ENCODE measurements at places on chromosomes 3 and 15.

- DNase-seq: no peak
These were observed 27.6 kb downstream of the TBC1D23 start for GRCh38 chr3:100288288-100288894.

GRCh38 chr3:32296251-32297204, 58.0 kb downstream of the CMTM8 start:
- peak; percentile 16 for DNase-seq

GRCh38 chr15:82165948-82166376, 96.6 kb downstream of the EFL1 start:
- DNase-seq: no peak

GRCh38 chr3:114155370-114155821, 23.5 kb downstream of the DRD3 start:
- no peak for DNase-seq

GRCh38 chr3:57852896-57853295, 96.8 kb downstream of the SLMAP start:
- no peak for DNase-seq

DNA sequence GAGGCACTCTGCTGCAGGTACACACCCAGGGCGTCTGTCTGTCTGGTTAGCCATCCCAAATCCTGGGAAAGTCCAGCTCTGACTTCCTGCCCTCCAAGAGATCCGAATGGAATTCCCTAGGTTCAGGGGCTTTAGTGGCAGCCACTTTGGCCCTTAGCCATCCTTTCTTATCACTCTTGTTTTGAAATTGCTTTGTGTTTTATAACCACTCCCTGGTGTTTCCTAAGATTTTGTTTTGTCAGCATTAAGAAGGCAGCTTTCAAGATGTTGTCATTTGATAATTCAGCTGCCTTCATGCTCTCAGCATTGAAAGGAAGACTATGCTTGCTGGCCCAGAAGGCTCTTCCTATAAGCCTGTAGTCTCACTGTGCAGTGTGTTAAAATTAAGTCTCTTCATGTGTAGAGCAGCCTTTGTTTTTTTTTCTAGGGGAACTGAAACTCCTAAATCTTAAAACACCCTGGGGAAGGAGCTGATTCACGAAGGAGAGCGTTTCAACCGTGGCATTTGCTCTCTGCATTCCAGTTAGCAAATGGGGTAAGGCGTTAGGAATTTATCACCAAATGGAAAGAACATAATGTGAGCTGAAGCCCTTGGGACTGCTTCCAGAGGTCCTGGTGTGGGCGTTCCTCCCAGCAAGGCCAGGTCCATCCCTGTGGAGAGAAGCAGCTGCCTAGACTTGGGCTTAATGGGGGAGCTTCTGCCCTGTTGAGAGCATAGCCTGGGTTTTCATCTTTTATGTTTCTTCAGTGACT, 14.2 kb upstream of the CLEC3B start:
- no peak for DNase-seq

DNA sequence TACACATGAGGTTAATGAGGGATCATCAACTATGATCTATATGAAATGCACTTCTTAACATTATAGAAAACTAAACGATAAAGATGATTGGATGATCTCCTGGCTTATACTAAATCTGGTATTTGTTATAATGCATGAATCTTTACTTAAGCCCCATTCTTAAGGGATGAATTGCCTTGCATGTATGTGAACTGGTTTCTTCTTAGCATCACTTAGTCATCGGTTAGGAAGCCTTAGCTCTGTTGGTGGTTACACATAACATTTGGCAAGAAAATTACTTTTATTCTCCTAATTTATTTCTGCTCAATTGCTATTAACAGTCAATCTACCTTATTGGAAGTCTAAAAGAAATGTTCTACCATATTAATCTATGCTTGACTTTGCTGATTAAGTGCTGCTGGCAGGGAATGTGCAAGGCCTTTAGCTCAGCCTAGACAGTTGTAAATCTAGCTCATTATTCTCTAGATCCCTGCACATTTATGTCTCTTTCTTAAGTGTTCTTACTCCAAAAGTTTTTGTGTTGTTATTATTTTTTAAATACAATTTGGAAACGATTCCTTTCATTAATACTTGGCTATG, 356.0 kb downstream of the ZPLD1 start:
- no peak for DNase-seq

- DNase-seq: no peak
These were observed 1.3 kb downstream of the DMXL2 start for GRCh38 chr15:51621155-51621765.

DNA sequence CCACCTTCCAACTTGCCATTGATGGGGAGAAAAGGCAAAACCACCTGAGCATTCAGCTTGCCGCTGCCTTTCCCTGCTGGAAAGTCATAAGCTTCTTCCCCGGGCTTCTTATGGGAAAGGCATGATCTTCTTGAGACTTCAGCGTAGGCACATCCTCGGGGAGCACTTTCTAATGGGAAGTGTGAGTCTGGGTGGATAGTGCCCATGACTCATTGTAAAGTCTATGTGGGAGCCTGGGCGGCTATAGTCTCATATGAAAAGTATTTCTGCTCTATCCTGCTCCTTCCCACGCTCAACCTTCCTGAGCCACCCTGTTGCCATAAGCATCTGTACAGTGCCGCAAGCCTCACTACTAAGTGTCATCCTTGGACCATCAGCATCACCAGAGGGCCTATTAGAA, 309.9 kb upstream of the THBS1 start:
- DNase-seq: no peak

- DNase-seq: no peak
These were observed 101.6 kb downstream of the RPL22L1 start for GRCh38 chr3:170768334-170768801.

DNA sequence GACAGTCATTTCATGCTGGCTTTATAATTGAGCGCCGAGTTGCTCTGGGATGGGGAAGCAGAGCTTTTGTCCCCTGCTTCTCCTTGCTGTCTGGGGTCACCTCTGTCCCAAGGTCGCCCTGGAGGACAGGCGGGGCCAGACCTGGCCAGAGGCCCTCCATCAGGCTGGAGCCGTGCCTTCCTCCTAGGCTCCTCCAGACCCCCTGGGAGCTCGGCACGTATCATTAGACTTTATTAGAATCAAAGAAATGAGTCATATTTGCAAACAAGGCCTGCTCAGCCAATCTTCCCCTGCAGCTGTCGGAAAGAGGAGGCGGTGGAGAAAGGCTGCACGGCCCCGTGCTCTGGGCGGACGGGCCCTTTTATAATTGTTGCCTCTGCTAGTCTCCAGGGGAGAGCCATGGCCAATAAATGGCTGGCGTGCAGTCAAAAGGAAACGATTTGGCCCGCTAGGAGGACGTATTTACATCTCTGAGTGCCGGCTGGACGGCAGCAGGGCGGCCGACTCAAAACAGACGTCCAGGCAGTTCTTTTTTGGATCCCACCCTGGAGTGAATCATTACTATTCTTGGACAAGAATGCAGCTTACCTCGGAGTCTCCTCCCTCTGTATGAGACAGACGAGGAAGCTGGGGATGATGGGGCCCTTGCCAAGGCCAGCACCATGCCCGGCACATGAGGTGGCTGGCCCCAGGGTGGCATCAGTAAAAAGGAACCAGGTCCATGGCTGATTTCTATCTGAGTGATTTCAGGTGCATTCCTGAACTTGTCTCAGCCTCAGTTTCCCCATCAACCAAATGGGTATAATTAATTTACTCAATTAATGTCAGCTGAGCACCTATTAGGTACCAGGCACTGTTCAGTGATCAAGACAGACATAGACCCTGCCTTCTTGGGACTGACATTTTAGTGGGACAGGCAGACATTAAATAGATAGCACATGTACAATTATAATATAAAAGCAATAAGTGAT, 50.6 kb downstream of the SLC6A6 start:
- DNase-seq: no peak

DNA sequence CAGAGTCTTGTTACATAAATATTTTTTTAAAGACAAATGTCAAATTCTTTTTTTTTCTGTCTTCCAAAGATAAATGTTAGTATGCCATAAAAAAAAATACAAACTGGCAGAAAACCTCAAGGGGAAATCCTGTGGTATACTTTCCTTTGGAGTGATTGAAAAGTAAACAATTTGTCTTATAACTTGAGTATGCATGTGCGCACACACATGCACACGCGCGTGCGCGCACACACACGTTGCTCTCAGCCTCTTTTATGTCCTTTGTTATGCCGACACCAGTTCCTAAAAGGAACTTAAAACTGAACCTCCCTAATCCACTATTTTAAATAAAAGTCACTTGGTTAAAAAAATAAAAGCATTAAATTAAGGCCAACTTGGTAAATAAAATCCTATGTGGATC, 58.1 kb downstream of the TGFBR2 start:
- DNase-seq: no peak

DNA sequence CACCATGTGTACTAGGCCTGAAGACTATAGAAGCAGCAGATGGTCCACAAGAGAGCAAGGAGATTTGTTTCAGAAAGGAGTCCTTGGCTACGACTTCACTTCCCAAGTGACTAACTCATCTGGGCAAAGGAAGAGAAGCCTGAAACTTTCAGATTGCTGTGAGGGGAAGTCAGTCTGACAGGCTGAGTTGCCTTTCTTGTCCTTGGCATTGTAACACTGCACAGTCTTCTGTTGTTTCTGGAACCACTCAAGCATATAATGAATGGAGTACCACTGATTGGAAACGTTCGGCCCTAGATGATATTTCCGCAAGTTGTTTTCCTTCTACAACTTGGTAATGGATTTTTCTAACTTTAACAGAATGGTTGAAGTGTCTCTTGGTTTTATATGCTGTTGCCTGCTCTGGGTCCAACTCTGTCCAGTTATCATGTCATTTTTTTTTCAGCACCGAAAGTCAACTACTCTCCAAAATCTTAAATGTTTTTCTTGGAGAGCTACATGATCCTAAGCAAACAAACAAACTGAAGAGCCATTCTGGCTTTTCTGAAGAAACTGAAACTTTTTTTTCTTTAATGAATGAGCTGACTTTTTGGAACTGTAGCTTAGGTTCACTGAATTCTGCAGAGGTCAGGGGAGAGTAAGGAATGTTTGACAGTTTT, 685.7 kb downstream of the MECOM start:
- DNase-seq: no peak

- DNase-seq: no peak
These were observed 1.3 kb downstream of the GREM1 start for GRCh38 chr15:32718821-32719716.

DNA sequence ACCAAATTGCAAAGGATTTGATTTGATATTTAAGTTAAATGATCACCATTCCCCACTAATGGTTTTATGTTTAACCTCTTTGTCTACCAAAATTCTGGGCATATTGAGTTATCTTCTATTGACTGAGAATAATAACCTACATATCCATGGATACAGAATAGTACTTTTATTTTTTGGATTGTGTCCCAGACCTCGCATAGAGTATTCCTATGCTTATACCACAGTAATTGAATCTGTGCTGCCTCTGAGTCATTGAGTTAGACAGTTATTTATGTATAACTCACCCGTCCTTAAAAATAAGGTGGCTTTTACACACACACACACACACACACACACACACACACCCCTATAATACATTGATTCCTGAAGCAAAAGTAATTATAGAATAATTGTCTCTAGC, 690.1 kb upstream of the BCHE start:
- no peak for DNase-seq

DNA sequence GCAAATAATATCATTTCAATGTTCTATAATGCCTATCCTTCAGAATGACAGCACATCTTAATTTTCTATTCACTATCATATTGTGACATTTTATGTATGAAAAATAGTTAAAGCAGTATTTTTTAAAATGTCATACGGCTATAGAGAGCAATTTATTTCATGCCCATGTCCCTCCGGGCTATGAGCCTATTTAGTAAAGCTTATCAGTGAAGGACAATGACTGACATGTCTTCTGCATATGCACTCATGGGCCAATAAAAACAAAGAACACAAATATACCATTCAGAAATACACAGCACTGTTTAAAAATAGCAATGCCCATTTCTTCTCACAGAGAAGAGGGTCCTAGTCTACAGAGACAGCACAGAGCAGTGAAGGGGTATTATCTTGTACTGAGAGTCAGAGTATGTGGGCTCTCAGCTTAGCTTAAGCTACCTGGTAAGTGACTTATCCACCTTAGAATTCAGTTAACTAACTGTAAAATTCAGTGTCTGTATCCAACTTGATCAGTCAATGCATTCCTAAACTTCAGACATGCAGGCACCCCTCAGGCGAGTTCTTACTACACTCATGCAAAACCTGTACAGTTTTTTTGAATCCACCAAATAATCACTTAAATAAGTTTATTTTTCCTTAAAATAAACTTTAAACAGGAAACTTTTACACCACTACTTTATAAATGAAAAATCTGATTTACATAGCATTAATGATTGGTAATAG, 9.0 kb downstream of the GOLIM4 start:
- no peak for DNase-seq

- DNase-seq: no peak
These were observed 96.2 kb downstream of the ALDH1A2 start for GRCh38 chr15:57969355-57969754.

- DNase-seq: no peak
These were observed 307.8 kb upstream of the ARRDC4 start for GRCh38 chr15:97652700-97653167.

DNA sequence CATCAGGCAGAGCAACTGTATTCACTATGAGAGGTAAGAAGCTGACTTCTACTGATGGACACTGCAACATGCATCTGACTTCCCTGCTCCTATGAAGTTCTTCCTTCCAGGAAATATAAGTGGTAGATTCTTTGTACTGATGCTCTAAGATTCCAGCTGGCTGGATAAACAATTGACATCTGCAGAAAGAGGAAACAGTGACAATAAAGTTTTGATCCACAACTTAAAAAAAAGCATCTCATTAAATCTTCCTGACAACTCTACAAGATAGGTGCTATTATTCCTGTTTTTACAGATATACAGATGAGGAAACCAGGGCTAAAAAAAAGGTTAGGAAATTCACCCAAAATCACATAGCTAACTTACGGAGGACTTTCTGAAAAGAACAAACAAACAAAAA, 142.8 kb downstream of the VPS13C start:
- no peak for DNase-seq

DNA sequence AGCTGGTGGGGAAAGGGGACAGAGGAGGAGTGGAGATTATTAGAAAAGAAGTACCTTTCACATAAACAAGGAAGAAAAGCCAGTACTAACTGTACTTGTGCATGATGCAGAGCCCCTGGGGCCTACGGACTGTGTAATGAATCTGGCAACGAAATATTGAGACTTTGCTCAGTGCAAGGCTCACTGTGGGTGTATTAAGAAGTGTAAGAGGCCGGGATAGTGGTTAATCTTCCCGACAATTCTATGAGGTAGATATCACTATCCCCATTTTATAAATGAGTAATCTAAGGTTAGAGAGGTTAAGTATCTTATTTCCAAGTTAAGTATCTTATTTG, 89.5 kb downstream of the WDR76 start:
- DNase-seq: no peak

- no peak for DNase-seq
These were observed 660 bp upstream of the BCL2L10 start for GRCh38 chr15:52113235-52113634.

DNA sequence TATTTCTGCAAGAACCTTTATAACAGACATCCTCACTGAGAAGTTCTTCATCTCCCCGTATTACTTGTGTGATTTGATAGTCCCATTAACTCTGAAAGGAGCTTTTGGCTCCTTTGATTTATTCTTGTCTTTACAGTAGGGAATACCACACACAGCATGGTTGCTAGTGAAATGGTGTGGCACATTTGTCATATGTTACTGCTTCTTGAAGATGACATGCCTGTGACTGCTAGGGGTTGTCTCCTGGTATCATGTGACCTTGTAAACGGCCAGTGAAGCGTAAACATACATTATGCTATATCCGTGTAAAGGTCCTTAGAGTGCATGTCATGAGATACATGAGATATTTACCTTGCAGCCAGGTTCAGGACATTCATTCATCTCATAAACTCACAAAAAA, 197.9 kb downstream of the RYR3 start:
- no peak for DNase-seq

- no peak for DNase-seq
These were observed 665.2 kb upstream of the ADAMTS9 start for GRCh38 chr3:65352951-65353350.

- DNase-seq: no peak
These were observed 229.7 kb upstream of the BHLHE40 start for GRCh38 chr3:4749567-4750002.

All from stimulated activated CD8-positive, alpha-beta memory T cell treated with anti-CD3 and anti-CD28 coated beads, Interleukin-4, amount 100 ng/mL, for 4 hours (primary cell).